Gastrocnemius medialis (tissue), 4 donors: ENCODE measurements at places on chromosomes 2 and 18.

DNA sequence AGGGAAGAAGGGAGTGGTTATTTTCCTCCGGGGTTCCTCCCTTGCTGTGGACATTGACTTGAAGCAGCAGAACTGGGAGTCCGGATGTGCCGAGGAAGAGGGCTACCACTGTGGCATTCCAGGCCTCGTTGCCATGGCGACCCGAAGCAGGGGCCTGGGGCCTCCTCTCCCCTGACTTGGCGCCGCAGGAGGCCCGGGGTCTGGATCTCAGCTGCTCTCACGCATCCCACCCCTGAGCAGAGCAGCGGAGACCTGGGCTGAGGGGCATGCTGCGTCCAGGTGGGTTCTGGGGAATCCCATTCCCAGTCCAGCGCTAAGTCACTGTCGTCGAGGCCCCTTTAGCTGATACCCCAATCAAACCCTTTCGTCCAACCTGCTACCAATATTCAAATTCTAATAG, 100.2 kb downstream of the BCL11A start:
- DNase-seq: no peak

DNA sequence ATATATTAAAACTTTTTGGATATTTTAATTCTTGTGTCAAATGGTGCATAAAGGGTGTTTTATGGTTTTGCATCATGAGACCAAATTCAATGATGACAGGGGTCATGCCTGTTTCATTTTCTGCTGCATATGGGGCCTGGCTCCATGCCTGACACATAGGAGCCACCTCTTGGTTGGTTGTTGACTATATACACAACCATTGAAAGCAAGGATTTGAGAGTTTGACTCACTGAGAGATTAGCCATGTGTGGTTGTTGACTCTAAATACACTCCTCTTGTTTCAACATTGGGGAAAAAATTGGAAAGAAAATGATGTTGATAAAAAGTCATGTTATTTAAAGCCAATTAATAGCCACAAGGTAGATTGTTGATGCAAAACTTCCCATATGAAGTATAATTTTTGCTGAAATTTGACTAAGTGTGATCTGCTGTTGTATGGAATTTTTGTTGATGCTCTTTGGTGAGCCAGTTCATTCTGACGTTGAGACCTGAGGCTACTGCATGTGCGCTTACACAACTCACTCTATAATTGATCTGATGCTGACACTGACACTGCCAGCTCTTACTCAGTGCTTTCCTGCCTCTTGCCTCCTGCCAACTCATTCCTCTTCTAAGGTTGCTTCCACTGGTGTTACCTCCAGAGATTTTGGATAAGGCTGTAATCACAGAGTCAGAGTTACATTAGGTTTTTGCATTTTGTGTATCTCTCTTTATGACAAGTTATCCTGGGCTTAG, 446.2 kb upstream of the SLC14A2 start:
- no peak for DNase-seq

- no peak for DNase-seq
Observed at GRCh38 chr2:34601561-34601960, 1002.5 kb upstream of the FAM98A start.

DNA sequence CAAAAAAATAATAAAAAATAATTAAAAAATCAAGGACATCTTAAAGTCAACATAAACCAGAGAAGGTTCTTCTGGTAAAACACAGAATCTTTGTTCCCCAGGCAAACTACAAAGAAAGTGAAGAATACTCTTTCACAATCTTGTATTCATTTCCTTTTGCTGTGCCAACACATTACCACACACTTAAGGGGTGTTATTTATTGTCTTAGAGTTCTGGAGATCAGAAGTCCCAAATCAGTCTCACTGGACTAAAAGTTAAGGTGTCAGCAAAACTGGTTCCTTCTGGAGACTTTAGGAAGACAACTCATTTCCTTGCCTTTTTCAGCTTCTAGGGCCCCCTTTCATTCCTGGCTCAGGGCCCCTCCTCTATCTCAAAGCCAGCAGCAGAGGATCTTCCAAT, 12.2 kb upstream of the CAB39 start:
- DNase-seq: no peak

- DNase-seq: no peak
Observed at GRCh38 chr2:128980475-128980874, 661.8 kb upstream of the HS6ST1 start.

GRCh38 chr2:28506112-28506910, 10.5 kb downstream of the PLB1 start:
- DNase-seq: no peak

DNA sequence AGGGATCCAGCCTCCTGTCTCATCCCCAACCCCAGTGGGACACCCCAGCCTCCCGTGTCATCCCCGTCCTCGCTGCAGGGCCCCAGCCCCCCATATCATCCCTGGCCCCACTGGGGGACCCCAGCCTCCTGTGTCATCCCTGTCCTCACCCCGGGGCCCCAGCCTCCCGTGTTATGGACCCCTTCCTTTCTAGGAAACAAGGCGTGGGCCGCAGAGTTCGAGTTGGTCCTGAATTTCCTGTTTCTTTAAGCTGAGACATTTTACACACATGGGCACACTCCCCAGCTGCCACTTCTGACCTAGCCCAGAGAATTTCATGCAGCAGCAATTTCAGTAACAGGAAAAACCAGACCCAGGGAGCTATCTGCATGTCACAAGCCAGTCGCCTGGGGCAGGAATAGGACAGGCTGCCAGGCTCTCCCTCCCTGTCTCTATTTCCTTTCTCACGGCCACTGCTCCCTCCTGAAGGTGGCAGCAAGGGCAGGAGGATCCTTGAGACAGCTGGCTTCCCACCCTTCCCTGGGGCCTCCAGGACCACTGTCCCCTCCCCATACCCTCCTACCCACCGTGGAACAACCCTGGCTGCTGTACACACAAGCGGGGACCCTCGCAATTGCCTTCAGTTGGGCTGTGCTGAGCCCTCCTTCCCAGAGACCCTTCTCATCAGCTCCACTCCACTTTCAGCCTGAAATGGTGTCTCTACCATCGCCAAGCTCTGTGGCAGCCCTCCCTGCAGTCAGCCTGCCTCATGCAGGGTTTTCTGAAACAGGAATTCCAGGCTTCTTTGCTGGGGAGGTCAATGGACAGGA, 141.9 kb upstream of the ID2 start:
- peak; percentile 32 for DNase-seq

DNA sequence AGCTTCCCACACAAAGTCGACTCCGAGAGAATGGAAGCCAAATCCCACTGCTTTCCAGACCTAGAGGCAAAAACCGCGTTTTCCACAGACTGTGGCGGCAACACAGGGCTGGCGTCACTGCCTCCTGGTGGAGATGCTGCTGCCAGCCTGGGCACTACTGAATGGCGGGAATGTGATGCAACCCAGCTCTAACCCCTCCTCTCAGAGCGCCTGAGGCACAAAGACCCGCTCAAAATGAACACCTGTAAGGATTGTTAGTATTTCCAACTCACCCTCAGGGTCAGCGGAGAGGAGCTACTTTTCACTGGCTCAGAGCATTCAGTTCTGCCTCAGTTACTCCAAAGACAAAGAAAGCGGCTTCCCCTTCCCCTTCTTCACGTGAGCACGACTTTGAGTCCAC, 548.0 kb upstream of the SALL3 start:
- no peak for DNase-seq

DNA sequence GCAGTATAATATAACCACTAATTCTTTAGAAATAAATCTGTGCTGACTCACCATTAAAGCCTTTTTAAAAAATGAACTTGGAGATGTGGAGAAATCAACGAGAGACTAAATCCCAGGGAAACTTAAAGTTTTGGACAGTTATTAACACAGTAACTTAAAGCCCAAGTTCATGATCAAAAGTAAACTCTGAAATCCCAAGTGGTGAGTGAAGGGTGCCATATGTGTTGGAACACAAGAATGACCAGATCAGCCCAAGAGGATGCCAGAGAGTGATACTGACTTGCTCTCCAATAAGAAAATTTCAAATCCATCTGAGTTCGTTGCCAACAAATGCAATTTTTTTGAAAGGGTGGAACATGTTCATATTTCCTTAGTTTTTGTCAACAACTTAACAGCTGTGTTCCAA, 838.1 kb upstream of the ACVR2A start:
- DNase-seq: no peak

DNA sequence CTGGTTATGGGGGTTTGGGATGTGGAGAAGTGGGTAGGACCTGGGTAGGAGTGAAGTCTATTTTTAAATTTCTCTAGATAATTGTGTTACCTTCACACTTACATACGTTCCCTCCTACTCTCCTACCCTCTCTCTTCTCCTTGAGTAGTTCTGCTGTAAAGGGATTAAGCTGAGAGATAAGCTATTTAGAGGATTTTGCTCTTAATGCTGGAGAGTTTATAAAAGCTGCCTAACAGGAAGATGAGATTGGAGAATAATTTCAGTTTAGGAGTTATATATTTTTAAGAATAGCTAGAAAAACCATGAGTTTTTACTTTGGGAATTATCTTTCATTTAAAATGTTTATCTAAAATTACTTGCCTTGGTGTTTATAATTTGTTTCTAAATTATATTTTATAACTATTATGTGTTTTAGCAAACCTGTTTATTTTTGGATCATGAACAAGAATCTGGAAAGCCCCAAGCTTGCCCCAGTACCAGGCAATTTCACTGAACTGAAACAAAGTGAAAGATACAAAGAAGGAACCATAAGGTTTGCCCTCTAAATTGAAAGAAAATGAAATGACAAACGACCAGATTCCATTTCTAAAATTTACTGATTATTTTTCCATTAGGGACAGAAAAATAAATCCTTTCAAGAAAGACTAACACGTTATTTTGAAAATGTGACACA, 101.5 kb downstream of the ZNF532 start:
- DNase-seq: no peak

DNA sequence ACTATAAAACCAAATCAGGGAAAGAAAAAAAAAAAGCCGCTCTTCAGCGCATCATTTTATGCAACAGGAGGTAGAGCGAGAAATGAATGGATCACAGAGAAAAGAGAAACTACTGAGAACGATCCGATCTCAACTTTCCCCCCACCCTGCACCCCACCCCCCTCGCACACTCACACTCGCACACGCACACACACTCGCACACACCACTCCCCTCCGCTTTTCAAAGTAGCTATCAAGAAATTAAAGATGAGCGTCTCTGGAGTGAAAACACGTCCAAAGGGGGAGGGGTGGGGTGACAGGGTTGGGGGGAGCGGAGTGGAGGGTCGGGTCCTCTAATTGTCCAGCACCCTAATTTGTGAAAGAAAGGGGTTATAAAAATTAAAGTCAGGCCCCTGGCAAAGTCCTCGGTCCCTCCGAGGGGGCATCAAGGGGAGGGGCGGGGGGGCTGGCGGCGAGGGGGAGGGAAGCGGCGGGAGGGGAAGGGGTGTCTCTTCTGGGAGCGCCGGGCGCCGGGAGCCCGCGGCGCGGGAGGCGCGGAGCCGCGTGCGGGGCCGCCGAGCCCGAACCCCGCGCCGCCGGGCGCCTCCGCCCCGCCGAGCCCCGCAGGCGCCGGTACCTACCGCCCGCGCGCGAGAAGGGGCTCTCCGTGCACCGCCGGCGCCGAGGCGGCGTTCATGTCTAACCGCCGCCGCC, 428 bp downstream of the TCF4 start:
- DNase-seq: peak; percentile 25

- no peak for DNase-seq
Observed at GRCh38 chr18:41905786-41906527, 49.1 kb upstream of the PIK3C3 start.

DNA sequence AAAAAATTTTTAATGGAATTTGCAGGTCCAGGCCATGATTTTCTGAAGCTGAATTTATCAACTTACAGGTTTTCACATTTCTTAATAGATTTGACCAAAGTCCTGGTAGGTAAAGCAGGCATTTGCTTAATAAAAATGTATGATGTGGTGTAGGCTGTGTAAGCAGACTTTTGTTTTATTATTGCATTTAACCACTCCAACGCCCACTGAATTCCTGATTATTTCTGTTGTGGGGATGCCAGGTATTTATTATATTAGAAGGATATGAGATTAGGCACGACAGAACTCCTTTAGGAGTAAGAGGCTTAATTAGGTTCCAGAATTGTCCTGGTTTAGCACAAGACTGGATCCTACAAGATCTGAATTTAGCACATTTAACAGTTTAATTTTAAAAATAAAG, 111.1 kb downstream of the ADCYAP1 start:
- DNase-seq: no peak

DNA sequence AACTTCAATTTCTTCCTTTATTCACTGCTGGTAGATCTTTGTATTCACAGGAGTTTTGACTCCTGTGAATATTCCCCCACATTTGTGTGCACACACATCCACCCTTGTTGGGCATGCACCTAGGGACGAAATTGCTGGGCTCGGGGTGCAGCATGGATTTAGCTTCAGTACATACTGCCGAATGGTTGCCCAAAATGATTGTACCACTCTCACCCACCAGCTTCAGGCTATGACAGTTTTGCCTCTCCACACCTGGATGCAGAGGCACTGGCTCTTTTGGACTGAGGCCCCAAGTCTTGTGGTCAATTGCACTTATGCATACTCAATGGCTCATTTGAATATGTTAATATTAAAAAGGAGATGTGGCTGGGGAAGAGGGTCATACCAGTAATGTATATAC, 65.1 kb upstream of the ODC1 start:
- DNase-seq: no peak
